ENCODE measurements at places on chromosomes 4 and X.

DNA sequence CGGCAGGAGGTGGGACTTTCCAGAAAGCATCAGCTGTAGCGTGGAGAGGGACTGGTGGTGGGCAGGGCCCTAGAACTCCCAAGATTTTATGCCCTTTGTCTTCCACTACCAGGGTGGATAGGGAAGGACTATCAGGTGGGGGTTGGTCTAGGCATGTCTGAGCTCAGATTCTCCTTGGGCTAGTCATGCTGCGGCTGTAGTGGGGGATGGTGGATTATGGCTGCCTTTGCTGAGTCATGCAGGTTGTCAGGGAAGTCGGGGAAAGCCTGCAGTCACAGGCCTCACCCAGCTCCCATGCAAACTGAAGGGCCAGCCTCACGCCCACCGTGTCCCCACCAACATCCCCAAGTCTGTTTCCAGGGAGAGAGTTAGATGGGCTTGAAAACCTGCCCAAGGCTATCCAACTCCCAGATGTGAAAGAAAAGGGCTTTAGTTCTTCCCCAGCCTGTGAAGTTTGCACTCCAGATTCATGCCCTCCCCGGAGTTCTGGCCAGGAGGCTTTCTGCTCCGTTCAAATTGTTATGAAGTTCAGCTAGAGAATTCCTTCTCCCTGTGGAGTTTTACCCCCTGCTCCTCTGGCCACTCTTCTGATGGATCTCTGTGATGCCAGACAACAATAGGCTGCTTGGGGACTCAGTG lies 13.4 kb upstream of the MEPE start:
- no peak for DNase-seq

DNA sequence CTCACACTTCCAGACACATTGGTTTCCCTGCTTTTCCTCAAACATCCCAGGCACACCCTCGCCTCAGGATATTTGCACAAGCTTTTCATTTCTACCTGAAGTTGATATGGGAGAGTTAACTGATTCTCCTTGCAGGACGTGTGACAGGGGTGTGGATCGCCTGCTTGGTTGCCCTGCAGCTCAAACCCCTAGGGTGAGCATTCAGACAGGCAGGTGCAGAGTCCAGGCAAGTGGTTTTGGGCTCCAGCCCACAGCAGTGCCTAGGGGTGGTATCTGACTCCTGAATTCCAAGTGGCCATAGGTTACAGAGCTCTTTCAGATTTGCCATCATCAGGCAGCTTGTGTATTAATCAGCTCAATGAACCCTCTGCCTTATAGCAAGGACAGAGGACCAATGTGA lies 1104.2 kb upstream of the IGFBP7 start:
- no peak for DNase-seq

- no peak for DNase-seq
Observed at GRCh38 chr4:189206953-189207352, 733.7 kb upstream of the FRG1 start.

DNA sequence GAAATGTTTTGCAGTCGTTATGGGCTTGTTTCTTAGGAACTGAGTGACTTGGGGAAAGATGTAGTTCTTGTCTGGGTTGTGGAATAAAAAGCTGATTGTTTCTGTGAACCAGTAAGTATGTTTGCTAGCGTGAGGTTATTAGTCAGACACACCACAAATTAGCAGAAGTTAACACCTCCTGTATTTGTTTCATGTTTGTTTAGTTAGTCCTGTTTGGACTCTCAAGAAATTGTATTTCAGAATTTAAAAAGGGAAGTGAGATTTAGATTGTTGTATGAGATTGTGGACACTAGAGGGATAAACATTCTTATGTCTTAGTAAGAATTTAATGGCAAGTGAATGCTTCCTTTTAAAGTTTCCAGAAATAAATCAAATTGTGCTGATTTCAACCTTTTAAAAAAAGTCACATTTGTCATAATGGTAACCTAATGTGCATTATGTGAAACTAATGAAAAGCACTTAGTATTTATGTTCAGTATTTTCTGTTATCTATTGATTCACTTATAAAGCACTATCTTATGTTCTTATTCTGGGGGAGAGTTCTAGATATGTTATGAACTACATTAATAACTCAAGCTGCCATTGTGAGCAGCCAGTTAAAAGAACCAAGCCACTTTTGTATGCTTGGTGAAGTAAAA lies 25.6 kb downstream of the ATP10D start:
- no peak for DNase-seq
